ENCODE measurements at places on chromosomes 1 and 21.

- no peak for DNase-seq
Observed at GRCh38 chr1:238558156-238558555, 667.4 kb upstream of the ZP4 start.

- DNase-seq: no peak
Observed at GRCh38 chr1:95982711-95983110, 738.9 kb upstream of the PTBP2 start.

DNA sequence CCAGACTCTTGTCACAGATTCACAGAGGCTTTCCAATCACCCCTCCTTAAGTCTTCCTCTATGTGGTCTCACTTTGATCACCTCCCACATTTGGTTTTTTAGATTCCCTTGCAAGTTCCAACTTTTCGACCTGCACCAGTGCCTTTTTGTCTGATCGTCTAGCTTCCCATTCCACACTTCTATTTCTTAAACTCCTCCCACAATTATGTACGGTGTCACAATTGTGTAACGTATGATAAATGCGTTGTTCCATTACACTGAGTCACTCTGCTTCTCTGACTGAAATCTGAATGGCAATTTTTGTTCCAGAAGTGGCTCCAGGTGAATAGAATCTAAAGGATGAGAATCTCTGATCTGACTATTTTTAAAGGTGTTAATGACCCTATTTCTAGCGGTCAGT is 320.1 kb downstream of the LMX1A start:
- DNase-seq: no peak

GRCh38 chr1:52026278-52026677 is 7.3 kb downstream of the KTI12 start:
- DNase-seq: no peak

GRCh38 chr1:184791550-184791900 is 36.9 kb upstream of the EDEM3 start:
- DNase-seq: no peak

DNA sequence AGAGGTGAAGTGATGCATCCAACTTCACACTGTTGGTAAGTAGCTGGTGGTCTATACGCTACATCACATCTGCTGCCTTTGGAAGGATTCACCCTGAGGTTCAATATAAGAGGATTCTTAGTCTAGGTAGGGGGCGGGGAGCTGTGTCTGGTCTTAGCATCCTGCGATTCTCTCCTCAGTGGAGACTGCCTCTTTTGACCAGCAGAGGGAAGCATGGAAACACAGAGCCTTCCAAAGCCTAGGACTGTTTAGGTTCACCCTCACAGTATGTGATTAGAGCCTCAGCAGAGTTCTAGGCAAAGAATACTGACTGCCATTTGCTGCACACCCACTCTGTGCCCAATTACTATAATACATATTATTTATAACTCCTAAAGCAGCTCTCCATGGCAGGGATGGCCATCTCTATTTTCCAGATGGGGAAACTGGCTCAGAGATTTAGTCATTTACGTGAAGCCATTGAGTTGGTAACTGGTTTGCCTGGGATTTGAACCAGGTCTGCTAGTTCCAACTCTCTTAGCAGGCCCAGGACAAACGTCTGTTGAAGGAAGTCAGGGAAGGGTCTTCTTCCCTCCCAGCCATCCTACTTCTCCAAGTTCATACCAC is 28.9 kb upstream of the EFCAB14 start:
- DNase-seq: peak; percentile 20

GRCh38 chr1:201634261-201634660 is 95.3 kb downstream of the NAV1 start:
- DNase-seq: no peak

- no peak for DNase-seq
Observed at GRCh38 chr1:51219022-51219421, 17.1 kb upstream of the RNF11 start.

DNA sequence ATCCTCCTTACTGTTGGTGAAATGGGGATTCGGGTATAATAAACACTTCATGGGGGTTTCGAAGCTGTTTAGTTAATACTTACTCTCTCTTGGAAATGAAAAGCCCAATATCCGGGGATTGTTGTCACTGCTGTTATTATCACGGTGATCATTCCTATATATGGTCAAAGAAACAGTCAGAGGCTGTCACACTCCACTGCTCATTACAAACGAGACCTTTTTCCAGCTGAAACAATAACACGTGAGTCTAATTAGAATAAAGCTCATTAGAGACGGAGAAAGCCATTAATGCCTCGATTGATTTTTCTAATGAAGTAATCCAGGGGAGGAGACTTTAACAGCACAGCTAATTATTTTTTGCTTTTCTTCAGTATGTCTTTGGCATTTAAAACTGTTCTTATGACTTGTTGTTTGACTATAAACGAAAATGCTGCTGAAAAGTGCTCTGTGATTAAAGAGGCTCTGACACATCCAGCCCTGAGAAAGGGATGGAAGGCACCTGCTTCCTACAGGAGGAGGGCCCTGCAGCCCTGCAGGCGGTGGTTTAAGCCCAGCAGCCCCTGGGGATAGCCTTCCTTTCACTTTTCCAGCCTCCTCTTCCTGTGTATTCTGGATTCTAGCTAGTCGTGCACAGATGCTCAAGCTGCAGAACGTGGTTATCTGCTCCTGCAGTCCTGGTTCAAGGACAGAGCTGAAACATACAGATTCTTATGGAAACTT is 143.6 kb downstream of the EDEM3 start:
- DNase-seq: no peak

- DNase-seq: no peak
Observed at GRCh38 chr1:210674151-210674550, 345.4 kb downstream of the HHAT start.

- DNase-seq: no peak
Observed at GRCh38 chr1:36126005-36126716, 1.1 kb upstream of the COL8A2 start.

DNA sequence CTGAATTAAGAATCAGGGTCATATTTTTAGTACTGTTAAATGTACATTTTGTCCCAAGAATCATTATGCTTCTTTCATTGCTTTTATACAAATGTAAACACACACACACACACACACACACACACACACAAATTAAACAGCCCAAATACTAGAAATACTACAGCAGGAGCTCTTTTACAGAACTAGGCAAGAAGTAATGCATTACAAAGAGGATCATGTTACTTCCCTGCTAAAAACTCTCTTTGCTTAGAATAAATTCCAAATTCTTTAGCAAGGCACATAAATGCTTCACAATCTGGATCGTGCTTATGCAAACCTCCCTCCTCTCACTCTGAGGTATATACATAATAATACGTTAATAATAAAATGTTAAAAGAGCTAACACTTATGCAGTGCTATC is 720.4 kb upstream of the ADGRL4 start:
- no peak for DNase-seq

DNA sequence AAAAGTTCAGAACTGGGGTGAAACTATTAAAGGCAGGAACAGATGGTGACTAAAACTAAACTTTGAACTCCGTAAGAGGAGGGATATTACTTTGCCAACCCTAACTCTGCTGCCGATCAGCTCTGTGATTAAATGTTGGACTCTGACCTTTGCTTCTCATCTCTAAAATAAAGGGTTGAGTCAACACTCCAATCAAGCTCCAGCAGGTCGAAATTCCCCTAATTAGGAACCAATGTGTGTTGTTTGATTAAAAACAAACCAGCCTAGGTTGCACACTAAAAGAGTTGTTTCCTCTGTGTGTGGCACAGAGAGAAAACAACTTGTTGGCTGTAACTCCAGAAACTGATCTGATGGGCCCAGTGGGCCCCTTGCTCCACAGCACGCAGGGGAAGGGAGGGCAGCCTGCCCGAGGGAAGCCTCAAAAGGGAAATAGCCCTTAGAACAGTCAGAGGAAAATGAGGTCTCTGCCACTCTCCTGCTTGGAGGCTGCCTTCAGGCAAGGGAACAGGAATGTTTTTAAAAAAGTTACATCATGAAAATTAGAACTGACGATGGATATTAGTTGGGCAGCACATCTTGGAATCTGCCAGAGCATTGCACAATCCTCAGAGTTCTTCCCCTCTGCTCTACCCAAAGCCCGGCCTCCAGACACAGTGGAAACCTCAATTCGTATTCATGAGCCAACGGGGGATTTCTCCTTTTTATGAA is 69.3 kb downstream of the KCTD3 start:
- no peak for DNase-seq

DNA sequence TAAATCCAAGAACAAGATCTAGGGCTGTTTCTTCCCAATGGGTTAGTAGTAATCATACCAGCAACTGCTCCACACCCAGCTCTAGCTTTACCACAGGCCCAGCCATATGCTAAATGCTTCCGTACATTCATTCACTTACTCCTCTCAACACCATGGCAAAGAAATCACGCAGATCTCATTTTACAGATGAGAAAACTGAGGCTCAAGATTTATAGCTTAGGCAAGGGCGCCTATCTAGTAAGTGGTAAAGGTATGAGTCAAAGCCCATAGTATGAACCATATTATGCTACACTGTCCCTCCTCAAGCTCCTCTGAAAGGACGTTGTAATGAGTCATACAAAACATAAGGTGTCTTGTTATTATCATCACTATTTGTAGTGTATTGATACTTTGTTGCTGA is 82.2 kb downstream of the NIBAN1 start:
- no peak for DNase-seq

DNA sequence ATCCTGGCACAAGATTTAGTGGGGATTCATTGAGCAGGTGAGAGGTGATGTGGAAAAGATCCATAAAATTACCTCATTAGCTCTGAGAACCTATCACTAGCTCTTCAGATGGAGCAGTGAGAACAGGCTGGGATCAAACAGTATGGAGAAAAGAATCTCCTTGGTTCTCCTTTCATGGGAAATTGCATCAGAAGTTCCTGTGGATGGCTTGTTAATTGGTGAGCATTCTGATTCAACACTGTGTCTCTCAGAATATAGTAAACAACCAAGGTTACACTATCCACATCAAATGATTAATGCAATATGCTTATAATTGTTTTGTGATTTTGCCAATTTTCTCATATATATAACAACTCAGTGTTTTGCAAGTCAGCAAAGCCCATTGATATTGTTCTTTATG is 8.3 kb upstream of the CD55 start:
- no peak for DNase-seq

- no peak for DNase-seq
Observed at GRCh38 chr21:29078869-29079767, 5.7 kb upstream of the CCT8 start.

- no peak for DNase-seq
Observed at GRCh38 chr1:24327891-24328290, 8.7 kb downstream of the GRHL3 start.

- DNase-seq: no peak
Observed at GRCh38 chr1:214467078-214467585, 84.3 kb downstream of the PTPN14 start.

DNA sequence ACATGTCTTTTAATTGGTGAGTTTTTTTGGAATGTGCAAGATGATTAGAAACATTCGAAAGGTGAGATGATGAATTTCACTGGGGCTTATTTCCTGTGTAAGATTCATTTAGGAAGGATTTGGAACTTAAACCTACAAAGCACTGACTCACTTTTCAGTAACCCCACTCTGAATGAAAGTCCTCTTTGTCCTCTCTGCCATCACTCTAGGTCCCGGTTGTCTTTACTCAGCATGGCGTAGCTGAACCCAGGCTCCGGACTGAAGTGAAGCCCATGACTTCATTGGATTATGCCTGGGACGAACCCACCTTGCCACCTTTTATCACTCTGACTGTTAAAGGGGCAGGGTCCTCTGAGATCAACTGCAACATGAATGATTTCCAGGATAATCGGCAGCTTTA is 139.4 kb downstream of the VPS13D start:
- no peak for DNase-seq

- DNase-seq: no peak
Observed at GRCh38 chr1:85343213-85343611, 66.8 kb upstream of the BCL10 start.

DNA sequence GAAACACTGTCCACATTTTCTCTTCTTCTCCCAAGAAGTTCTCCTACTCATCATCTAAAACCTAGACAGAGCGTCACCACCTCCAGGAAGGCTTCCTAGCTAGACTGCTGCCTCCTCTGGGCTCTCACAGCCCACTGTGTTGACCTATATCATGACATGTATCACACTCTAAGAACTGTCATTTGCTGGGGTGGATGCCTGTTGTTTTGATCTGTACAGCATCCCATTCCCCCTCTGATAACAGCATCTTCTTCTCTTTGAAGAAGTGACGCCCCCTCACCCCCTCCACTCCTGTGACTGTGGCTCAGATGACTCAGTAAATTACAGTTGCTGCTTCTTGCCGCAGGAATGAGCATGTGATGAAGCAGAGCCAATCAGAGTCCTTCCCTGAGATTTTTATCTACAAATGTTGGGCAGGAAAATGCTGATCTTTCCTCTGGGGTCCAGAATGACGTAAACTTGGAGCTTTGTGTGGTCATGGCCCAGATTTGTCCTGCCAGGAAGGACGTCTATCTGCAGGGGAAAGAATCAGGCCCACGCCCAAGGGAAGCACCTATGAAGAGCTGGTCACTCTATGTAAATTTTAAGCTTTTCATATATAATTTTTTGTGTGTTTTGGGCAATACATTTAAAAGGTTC is 28.0 kb upstream of the FOXO6 start:
- no peak for DNase-seq

DNA sequence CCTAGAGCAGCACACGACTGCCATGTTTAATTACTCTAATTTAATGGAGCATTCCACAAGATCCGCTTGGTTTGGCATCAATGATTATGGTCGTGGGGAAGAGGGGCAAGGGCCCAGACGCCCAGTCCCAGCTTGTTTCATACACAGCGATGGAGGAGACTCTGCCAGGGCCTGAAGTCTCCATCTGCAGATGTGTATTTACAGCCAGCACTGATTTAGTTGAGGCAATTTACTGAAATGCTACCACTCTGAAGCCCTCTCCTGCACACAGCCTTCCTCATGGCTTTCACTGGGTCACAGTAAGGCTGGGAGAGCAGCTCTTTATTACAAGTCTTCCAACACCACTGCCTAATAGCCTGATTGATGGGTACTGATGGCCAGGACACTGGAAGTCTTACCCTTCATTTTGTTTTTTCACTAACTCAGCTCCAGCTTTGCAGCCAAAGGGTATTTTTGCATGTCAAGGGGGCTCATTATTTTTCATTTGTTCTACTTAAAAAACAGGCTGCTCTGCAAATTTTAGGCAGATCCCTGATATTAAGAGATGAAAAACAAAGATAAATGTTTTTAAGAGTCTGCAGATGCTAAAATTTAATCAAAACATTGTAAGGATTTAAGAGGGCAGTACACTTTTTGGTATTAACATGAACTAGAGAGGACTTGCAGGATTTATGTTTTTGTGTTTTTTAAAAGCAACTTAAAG is 236.3 kb downstream of the SIPA1L2 start:
- no peak for DNase-seq

DNA sequence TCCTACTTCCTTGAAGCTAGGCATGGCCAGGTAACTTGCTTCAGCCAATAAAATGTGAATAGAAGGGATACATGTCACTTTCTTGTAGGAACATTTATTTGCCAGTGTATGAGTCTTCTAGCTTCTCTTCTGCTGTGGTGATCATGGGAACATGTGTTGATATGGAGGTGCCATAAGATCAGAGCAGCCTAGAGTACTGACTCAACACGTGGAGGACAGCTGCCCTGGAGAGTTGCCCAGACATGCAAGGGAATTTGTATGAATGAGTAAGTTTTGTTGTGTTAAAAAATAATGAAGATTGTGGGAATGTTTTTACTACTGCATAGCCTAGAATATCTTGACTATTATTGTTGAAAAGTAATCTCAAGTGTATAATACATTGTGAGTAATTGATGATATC is 502.3 kb downstream of the NUF2 start:
- DNase-seq: no peak

- no peak for DNase-seq
Observed at GRCh38 chr1:204545202-204545601, 29.0 kb downstream of the MDM4 start.

- DNase-seq: no peak
Observed at GRCh38 chr1:243409284-243409683, 153.4 kb downstream of the SDCCAG8 start.

- DNase-seq: no peak
Observed at GRCh38 chr21:42735061-42735460, 81.6 kb downstream of the PDE9A start.

Data from GM10248 (cell line).